ENCODE measurements at places on chromosomes 11 and 22.
A peak's percentile ranks its signal among the peaks of the same experiment; 100 is the strongest.

DNA sequence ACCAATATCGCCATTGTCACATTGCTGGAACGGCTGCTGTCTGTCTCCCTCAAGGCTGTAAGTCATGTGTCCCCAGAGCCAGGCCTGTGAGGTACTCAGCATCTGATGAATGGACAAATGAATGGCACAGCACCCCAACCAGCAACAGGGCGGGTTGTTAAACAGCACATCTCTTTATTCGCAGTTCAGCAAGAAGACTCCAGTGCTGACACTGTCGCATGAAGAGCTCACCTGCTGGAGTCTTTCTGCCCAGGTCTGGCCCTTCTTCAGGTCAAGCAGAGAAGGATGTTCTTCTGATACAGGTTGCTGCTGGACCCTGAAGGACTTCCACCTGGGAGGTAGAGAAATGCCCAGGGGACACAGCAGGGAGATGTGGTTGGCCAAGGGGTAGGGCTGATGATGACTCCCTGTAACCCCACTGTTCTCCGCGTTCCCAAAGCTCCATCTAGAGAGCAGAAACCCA is 4.8 kb downstream of the SPATA19 start:
- DNase-seq = no peak

DNA sequence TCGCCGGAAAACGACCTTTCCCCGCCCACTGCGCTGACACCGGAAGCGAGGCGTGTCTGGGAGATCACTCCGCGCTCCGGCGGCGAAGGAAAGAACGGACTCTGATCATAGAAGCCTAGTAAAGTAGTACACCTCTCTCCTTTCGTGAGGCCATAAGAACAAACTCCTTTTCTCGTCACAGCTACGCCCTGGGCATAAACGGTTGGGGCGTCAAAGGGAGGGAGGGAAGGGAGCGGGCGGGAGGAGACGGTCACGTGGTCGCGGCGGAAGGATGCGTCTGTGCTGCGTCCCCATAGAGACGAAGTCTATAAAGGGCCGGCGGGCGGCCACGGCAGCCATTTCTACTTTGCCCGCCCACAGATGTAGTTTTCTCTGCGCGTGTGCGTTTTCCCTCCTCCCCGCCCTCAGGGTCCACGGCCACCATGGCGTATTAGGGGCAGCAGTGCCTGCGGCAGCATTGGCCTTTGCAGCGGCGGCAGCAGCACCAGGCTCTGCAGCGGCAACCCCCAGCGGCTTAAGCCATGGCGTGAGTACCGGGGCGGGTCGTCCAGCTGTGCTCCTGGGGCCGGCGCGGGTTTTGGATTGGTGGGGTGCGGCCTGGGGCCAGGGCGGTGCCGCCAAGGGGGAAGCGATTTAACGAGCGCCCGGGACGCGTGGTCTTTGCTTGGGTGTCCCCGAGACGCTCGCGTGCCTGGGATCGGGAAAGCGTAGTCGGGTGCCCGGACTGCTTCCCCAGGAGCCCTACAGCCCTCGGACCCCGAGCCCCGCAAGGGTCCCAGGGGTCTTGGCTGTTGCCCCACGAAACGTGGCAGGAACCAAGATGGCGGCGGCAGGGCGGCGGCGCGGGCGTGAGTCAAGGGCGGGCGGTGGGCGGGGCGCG is at the start of gene ATF4:
TSS of gene ATF4 (plus strand) at position 337 of the 880 bp plus-strand sequence. CDS start 884 bp downstream, outside the sequence.
- peak; percentile 99 for DNase-seq

GRCh38 chr11:7833527-7833926 is 36.8 kb upstream of the OR5P2 start:
- DNase-seq = no peak

DNA sequence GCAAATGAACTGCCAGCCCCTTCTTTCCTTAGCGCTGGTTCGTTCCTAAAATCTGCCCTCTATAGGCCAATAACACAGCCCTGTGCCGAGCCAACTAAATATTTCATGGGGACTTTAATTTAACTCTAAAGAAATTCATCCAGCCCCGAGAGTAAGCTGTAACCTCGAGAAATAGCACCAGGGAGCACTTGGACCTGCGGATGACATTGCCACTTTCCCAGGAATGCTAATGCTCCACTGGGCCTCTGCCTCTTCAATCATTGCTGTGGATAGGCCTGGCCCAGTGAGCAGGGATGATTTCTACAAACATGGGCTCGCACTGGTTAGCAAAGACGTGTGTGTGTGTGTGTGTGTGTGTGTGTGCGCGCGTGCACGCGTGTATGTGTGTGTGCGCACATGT is 95.3 kb upstream of the TBCEL start:
- DNase-seq = no peak

- DNase-seq = peak; percentile 53
Measured at GRCh38 chr11:9861860-9862725, 198.2 kb downstream of the SWAP70 start.

DNA sequence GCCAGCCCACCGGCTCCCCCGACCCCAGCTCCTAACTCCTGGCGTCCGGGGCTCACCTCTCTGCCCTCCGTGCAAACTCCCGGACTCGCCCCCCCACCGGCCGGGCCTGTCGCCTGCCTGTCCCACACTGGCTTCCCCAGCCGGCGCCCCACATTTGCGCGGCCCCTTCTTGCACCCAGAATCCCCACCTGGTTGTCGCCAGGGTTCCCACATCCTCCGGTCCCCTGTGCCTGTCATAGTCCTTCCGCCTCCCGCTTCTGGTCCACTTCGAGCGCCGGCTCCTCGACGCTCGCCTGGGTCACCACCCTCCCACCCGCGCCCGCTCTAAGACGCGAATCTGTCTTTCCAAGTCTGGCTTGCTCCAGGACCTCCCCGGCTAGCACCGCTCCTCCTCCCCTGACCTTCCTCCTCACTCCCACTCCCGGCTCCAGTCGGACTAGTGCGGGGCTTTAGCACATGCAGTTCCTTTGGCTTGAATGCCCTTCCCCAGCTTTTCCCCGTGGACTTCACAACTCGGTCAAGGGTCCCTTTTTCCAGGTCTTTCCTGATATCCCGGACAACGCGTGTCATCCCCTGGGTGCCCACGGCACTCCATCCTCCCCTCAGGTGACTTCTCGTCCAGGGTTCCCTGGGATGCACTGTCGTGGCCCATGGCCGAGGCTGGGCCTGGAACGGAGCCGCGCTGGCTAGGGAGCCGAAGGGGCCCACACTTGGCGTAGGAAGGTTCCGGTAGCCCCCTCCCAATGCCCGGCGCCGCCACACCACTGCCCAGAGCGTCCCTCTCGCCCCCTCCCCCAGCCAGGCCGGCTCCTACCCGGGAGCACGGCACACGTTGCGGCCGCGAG is 635 bp downstream of the SCARF2 start:
- no peak for DNase-seq

- DNase-seq = no peak
Measured at GRCh38 chr22:28025333-28025732, 106.3 kb upstream of the PITPNB start.
